SW480 (cell line): ENCODE measurements at places on chromosomes 16 and 17.

DNA sequence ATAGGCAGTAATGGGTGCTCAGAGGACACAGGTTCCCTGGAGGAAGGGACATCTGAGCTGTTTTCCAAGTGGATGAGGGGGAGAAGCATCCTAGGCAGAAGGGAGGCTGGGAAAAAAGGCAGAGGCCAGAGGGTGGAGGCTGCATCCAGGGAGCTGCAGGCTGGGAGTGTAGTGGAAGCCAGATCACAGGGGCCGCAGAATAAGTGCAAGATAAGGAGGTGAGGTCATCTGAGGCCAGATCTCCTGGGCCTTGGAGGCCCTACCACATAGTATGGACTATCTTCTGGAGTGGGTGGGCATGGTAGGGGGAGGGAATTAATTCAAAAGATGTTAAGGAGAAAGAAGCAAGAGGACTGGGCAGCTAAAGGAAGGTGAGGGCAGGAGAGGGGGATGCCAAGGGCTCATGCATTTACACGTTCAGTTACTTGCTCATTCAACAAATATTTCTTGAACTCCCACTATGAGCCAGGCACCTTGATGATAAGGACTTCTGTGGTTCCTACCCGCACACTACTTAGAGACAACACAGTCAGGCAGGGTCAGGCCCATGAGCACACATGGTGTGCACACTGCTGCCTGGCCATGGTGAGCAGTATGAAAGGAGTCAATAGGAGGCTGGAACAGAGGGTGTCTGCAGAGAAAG lies 2.4 kb upstream of the RIPOR1 start:
- no peak for DNase-seq

DNA sequence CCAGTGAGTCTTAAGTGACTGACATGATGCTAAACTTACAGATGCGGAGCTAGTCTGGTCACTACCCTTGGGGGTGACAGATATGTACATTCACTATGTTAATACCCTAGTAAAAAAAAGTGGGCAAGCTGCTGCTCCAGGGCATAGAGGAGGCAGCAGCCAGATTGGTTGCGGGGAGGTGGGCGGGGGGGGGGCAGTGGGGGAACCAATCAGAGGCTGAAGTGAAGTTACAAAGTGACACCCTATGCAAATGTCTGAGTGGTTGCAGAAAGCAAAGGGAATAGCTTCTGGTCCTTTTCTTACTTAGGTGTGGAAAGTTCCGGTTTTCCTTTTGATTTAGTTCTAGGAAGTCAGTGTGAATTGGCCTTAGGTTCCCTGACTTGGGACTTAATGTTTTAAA lies 12.1 kb downstream of the NDEL1 start:
- DNase-seq, result no peak

- DNase-seq, result no peak
Measured at GRCh38 chr16:88703486-88704309, 2.5 kb downstream of the RNF166 start.

DNA sequence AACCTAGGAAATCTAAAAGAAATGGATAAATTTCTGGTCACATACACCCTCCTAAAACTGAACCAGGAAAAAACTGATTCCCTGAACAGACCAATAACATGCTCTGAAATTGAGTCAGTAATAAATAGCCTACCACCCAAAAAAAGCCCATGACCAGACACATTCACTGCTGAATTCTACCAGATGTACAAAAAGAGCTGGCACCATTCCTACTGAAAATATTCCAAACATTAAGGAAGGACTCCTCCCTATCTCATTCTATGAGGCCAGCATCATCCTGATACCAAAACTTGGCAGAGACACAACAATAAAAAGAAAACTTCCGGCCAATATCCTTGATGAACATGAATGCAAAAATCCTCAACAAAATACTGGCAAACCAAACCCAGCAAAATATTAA lies 52.9 kb downstream of the TTC19 start:
- no peak for DNase-seq

DNA sequence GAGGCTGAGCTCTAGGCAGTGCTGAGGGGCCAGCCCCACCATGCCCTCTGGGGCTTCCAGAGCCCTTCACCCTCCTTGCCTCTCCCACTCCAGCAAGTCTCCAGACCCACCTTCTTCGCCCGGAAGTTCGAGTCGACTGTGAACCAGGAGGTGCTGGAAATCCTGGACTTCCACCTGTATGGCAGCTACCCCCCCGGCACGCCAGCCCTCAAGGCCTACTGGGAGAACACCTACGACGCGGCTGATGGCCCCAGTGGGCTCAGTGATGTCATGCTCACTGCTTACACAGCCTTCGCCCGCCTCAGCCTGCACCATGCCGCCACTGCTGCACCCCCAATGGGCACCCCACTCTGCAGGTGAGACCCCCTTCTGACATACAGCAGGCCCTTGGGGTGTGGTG lies 10.5 kb downstream of the XYLT2 start:
- no peak for DNase-seq

- DNase-seq, result no peak
Measured at GRCh38 chr16:49454426-49455180, 81.0 kb downstream of the C16orf78 start.

GRCh38 chr16:1825864-1826690 lies 548 bp downstream of the HAGH start:
- peak; percentile 50 for DNase-seq

DNA sequence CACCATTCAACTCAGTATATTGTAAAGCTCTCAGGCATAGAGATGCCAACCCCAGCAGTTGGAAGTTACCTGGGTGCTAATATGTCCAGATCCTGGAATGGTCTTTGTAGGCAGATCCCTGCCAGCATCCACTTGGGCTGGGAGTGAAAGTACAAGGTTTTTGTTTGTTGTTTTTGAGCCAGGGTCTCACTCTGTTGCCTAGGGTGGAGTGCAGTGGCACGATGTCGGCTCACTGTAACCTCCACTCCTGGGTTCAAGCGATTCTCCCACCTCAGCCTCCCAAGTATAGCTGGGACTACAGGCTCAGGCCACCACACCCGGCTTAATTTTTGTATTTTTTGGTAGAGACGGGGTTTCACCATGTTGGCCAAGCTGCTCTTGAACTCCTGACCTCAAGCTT lies 177.6 kb downstream of the IRF8 start:
- no peak for DNase-seq

DNA sequence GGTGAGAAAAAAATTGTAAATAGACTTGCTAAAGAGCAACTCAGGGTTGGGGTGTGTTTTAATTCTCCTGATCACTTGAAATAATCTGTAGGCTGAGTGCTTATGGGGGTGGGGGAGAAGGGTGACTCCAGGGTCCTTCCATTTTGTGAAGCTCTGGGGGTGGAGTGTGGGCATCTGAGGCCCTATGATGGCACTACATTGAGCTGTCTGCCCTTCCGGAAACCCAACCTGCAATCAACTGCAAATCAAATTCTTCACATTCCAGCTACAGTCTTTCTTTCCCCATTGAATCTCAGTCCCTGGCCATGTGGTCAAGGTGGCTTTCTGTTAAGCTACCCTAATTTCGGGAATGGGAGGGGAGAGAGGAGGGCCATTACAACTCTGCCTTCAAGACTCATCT lies 6.0 kb upstream of the CDC6 start:
- DNase-seq, result peak; percentile 83

- DNase-seq, result no peak
Measured at GRCh38 chr16:88338111-88338510, 44.6 kb upstream of the ZNF469 start.

DNA sequence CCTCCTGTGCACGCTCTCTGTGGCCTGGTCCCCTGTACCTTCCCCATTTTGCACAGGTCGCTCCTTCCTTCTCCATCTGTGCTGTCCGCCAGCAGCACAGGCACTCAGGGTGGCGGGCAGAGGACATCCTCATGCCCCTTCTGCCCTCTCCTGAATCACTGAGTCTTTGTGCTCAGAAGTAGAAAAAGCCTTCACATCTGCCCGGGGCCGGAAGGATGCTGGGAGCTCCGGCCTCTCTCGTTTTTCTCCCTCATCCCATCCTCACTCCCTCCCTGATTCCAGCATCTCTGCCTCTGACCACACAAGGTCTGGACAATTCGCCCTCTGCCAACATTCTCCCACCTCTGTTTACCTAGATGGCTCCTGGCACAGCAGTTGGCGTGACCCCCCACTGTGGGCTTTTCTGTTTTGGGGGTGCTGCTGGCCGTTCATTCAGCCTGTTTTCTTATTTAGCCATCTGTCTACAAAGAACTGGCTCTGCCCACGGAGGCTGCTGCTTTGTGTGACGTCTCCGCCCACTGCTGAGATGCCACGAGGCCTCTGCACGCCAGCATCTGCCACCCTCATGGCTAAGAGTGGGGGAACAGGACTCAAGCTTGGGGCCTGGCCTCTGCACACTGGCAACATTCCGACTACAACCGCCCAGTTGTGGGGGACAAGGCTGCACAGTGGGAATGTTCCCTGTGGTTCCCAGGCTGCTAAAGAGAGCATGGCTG lies 36.7 kb downstream of the SEC14L5 start:
- no peak for DNase-seq

- no peak for DNase-seq
Measured at GRCh38 chr17:33137426-33137825, 145.8 kb downstream of the SPACA3 start.

- DNase-seq, result no peak
Measured at GRCh38 chr16:22677024-22677830, 136.7 kb upstream of the HS3ST2 start.

DNA sequence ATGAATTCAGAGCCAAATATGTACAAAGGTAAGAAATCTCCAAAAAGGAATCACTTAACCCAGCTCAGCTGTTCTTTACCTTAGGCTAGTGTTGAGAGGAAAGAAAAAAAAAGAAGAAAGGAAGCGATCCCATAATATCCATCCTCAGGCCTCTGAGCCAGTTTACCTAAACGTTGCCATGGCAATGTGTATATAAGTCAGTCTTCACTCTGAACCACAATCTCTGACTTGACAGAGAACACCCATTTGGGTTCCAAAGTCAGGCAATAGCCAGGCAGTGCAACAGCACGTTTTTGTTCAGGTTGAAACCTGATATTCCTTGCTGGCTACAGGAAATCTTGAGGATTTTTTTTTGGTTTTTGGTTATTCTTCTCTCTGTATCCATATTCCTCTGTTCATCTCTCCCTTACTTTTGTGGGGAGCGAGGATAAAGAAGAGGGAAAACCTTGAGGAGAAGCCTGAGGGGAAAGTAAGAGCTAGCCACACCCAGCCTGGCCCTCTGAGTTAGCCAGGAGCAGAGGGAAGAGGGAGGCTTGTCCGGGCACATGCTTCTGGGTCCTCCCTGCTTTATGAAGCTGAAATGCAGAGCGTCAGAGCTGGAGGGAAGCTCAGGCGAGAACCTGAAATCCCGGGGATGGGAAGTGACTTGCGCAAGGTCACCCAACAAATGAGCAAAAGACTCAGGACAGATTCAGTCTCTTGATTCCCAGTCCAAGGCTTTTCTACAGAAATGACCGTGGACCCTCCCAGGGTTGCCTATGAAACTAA lies 152.7 kb downstream of the SOX9 start:
- DNase-seq, result peak; percentile 51

DNA sequence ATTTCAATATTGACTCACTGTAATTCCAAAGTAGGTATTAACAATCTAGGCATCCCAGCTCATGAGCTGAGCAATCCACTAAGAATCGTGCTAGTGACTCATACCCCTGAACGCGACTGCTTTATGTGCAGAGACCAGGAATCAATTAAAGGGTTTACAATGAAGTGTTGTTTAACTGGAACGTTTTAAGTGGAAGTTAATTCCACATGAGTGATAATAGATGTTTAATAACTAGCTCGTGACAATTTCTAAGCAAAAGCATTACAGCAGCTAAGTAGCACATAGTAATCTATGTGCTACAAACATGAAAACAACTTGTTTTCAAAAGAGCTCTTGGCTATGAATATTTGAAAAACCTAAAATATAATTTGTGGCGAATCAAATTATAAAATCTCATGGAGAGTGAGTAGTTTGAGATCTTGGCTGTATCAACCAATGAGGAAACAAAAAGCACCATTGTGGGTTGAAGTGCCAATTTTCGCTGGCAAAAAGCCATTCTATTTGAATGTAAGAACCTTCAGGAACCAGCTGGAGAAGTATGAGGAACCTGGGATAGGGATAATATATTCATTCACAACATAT lies 9.4 kb downstream of the GJC1 start:
- peak; percentile 94 for DNase-seq

DNA sequence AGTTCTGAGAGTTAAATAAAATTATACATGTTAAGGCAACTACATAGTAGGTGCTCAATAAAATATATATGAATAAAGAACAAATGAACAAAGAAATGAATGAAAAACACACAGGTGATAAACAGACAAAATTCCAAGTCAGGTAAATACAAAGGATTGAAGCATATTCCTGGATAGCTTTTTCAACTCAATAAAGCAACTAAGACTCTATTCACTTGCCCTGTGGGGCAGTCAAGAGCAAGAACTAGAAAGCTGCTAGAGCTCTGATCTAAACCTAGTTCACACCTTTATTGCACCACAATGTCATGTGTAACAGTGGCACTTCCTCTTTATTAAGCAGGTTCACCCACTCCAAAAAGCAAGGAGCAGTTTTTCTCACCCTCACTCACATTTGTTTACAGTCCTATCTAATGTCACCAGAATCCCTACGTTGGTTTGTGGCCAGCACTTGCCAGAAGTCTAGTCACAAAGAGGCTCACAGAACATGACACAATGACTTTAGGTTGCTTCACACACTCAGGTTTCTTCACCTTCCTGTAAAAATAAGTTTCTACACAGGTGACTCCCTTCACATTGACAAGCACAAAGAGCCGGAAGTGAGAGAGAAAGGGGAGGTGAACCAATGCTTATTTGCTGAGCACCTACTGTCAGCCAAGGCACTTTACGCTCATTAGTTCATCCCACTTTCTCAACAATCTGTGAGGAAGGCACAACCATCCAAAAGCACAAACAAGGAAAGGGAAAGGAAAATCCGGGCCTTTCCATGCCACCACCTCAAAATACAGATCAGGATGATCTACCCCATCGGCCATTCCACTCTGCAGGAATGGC lies 70.8 kb downstream of the XPO6 start:
- DNase-seq, result peak; percentile 2

DNA sequence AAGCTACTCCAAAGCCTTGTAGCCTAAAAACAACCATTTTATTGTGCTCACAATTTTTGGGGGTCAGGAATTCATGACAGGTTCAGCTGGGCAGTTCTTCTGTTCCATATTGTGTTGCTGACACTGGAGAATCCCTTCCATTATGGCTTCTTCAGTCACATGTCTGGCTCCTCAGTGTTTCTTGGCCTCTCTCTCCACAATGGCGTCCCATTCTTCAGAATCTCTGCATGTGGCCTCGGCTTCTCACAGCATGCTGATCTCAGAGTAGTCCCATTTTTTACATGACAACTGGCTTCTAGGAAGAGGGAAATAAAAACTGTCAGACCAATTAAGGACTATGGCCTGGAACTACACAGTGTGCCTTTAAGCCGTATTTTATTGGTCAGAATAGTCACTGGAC lies 49.7 kb downstream of the NF1 start:
- no peak for DNase-seq

- no peak for DNase-seq
Measured at GRCh38 chr16:19860166-19861041, 24.2 kb downstream of the GPRC5B start.

GRCh38 chr17:75875940-75876189 lies 2.5 kb downstream of the TRIM47 start:
- no peak for DNase-seq
